ENCODE measurements at places on chromosomes 7 and 10.

DNA sequence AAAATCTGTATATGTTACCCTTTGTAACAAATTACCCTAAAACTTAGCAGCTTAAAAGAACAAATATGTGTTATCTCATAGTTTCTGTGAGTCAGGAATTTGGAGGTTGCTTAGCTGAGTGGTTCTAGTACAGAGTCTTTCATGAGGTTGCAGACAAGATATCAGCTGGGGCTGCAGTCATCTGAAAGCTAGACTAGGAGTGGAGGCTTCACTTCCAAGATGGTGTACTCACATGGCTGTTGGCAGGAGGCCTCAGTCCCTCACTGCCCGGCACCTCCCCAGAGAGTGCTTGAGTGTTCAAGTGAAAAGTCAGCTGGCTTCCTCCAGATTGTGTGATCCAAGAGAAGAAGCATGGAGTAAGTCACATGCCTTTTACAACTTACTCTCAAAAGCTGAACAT, 16.9 kb upstream of the GGCT start:
- no peak for DNase-seq

GRCh38 chr7:128164061-128164954, 76.8 kb upstream of the LEP start:
- no peak for DNase-seq

DNA sequence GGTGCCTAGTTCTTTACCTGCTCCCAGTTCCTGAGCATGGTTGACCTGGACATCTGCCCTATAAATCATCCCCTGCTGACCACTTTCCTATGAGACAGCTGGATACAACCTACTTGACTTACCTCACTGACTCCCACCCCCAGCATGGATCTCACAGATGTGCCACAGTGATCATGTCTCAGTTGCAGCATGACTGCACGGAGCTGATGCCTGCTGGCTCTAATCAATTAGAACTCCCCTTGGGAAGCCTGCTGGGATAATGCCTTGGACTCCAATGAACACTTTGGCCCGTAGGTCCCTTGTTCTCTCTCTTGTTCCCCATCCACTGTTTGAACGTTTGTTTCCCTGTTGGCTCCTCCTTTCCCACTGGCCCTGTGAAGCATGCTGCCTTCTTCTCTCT, 271.2 kb upstream of the IGFBP3 start:
- DNase-seq: no peak

DNA sequence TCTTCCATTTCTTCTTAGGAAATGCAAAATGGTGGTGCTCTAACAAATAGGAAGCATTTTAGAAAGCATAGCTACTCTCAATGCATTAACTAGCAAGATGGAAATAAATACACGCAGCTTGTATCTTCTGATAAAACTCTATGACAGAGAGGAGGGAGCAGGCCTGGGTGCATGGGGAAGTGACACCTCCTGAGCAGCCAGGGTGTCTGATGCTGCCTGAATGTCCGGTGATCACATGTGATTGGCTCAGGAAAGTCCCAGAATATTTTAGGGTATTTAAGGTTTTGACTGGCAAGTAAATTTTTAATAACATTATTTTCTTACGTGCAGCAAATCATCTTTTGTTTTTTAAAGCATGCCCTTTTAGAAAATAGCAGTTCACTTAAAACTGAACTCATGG, 261.0 kb upstream of the KLF6 start:
- no peak for DNase-seq

DNA sequence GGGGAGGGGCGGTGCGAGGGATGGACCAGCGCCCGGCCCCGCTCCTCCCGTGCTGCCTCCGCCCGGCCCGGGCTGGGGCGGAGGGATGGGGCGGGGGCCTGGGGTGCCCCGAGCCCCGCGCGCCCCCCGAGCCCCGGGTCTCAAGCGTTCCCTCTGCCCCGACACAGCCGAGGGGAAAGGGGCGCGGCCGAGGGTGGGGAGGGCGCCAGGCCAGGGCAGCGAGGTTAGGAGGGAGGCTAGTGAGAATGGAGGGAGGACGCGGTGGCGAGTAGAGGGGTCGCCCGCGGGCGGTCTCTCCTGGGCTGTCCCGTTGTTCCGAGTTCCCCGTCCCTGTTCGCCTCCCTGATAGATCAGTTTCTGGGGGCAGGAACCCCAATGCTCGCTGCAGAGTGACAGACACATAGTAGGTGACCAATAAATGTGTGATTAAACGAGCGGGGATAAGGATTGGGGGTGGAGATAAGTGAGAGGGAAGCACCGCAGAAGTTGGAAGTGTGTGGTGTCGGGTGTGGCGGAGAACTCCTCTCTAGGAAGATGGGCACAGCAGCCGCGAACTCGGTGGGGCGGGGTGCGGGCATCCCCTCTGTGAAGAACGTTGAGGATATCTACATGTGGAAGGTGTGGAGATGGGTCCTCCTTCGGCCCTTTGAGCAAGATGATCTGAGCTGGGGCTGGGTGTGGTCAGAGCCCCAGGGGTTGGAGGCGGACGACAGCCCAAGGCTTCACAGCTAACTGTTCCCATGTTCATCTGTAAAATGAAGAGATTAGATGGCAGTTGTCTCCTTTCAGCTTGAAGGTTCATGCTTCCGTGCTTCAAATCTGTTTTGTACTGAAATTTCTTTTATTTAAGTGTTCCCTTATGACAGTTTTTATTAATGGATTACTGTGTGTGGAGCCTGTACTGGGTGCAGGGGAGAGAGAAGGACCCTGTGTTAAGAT, 580 bp downstream of the ZNF775 start:
- DNase-seq: no peak

DNA sequence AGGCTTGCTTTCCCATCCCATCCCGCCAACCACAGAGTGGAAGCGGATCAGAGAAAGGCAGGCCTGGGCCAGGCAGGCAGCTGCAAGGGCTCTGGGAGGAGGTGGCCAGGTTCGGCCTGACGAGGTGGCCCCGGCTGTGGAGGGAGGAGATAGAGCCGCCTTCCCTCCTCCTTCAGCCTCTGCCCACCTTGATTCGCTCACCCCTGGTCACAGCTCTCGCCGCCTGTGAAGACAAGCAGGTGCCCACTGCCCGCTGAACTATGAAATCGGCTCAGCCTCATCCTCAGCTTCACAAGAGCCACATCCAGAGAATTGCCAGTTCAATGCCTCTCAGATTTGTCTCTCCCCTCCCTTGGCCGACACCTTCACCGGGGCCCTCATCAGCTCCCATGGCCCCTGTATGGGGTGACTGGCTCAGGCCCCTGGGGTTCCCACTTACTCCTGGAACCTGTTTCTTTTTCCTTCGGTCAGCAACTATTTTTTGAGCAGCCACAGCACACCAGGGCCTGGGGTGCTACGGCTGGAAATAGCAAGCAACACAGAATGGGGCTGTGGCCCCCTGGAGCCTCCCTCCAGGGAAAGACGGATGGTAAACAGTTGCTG, 80.0 kb upstream of the CHST15 start:
- no peak for DNase-seq

DNA sequence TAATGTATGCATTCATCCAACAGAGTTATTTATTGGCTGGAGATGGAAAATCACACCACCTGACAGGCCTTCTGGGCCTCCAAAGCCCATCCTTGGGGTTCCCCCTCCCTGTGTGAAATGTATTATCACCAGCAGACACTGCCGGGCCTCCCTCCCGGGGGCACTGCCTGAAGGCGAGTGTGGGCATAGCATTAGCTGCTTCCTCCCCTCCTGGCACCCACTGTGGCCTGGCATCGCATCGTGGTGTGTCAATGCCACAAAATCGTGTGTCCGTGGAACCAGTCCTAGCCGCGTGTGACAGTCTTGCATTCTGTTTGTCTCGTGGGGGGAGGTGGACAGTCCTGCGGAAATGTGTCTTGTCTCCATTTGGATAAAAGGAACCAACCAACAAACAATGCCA, 15.3 kb downstream of the TACR2 start:
- no peak for DNase-seq

DNA sequence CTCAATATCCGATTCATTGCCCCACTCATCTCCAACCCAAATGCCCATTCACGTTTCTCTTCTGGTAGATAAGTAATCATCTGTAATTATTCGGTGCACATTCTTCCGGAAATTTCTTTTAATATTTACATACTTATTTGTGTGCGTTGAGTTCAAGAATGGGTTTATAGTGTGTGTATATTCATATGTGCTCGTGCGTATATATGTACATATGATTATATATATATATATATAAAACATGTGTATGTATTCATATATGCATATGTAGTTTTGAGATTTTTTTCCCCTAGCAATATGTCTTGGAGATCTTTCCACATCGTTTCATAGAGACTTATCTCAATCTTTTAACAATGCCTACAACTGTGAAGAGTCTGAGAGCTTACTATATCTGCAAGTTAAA, 118.2 kb downstream of the MDFIC start:
- DNase-seq: no peak

DNA sequence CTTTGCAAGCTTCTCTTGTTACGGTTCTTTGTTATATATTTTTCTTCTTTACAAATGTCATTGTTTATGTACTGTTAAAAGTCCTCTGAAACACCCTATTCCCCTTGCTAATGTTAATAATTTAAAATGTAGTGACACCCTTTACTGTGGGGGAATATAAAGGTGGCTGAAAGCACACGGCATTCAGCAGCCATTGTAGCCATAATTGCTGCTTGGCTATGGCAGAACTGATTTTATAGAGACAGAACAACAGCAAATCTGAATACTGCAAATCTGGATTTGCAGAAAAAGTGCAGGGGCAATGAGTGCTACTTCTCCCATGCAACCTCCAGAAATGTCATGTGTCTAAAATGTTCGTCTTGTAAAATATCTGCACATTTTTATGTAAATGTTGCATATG, 3.7 kb upstream of the WASL start:
- no peak for DNase-seq
